ENCODE measurements at places on chromosomes 7 and 10. TPM values are rescaled to one million over a fixed set of nuclear protein-coding genes. Genes with fewer than 3 reads are reported as not detected.

GRCh38 chr7:2670720-2671391 lies 17.1 kb upstream of the AMZ1 start:
- no peak for DNase-seq
- no peak overlapping the region for H3K4me3 ChIP-seq
- H3K4me1 ChIP-seq, result peaks cover 26% of the 10 kb centered on the region
- H3K36me3 ChIP-seq, result no peaks in the 10 kb centered on the region

DNA sequence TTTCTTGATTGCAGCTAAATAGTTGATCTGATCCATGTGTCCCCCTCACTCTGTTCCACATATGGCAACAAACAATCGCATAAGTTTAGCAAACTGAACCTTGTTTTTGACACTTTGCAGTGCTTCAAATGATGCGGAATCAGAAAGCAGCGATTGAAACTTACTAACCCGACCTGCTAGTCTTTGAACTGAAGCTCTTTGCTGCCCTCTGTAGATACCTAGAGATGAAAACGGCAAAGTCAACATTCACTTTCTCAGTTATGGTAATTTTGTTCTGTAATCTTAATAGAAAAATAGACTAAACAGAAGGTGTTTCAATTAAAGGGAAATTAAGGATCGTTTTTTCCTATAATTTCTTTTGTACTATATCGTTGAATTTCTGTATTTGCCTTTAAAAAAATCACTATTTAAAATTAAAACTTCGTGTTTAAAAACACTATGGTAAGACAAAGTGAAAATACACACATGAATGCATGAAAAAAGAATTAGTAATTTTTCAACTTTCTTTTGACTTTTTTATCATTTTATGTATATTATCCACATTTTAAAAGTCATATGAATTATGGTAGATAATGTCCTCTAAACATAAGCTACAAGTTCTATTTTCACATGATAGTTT lies 276.5 kb downstream of the MAGI2 start:
- no peak overlapping the region for H3K4me3 ChIP-seq
- H3K4me1 ChIP-seq, result peaks cover 6% of the 10 kb centered on the region
- no peak overlapping the region for H3K27ac ChIP-seq
- no peak for DNase-seq

- no peak for DNase-seq
- H3K4me3 ChIP-seq, result no peak overlapping the region
- H3K27ac ChIP-seq, result no peak overlapping the region
Observed at GRCh38 chr7:82438521-82438920, 5.1 kb downstream of the CACNA2D1 start.

DNA sequence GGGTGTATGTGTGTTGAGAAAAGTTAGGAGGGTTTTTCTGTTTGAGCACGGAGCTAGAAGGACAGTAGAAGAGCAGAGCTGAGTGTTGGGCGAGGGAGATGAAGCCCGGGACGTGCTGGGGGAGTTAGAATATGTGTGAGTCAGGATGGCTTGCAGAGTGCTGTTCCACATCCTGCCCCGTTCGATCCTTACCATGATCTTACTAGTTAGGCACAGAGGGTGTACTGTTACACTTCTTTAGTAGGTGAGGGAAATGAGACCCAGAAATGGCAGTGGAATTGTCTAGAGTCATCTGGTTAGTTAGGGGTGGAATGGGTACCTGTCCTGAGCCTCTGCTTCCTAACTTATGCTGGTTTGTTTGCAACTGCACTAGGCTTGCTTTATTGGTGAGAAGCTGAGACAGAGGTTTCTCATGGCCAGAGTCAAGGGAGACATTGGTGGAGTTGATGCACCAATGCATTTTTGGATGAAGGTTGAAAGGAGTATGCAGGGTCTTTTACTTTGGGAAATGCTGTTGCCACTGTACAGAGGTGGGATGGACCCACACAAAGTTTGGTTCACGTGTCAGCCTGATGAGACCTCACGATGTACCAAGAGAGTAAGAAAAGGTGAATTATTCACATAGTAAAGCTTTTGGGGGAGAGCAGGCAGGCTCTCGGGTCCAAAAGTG lies 42.4 kb downstream of the CCNY start:
- H3K4me3 ChIP-seq, result no peak overlapping the region
- H3K27ac ChIP-seq, result peak overlapping the region; percentile 94
- peaks cover 38% of the 10 kb centered on the region for H3K4me1 ChIP-seq
- no peaks in the 10 kb centered on the region for H3K27me3 ChIP-seq
- no peak for DNase-seq
- no peaks in the 10 kb centered on the region for H3K36me3 ChIP-seq

- H3K4me1 ChIP-seq, result peaks cover 8% of the 10 kb centered on the region
- H3K36me3 ChIP-seq, result no peaks in the 10 kb centered on the region
- H3K27ac ChIP-seq, result no peak overlapping the region
- H3K4me3 ChIP-seq, result no peak overlapping the region
Observed at GRCh38 chr10:76454506-76455140, 1023.2 kb downstream of the LRMDA start.

The HUS1 gene
- 29.0 TPM for total RNA-seq

All from chondrocyte (in vitro differentiated cells).